Uterus (tissue), 4 donors: ENCODE measurements at places on chromosomes 13 and 19. TPM values are rescaled to one million over a fixed set of nuclear protein-coding genes. Genes with fewer than 3 reads are reported as not detected.

The MAP1S gene
- total RNA-seq = 22.0 TPM

The CYP2A7 gene
- total RNA-seq = not detected

The S1PR5 gene
- 2.6 TPM for total RNA-seq

The SH2D3A gene
- 1.0 TPM for total RNA-seq

The PLK5 gene
- not detected for total RNA-seq

The PDX1 gene
- not detected for total RNA-seq

The ACP7 gene
- 0.55 TPM for total RNA-seq

The DHRS12 gene
- 9.9 TPM for total RNA-seq

The SIGLECL1 gene
- not detected for total RNA-seq

The CDC42EP5 gene
- total RNA-seq = 5.9 TPM

The KLK3 gene
- total RNA-seq = not detected

The SULT2B1 gene
- total RNA-seq = not detected

The MPV17L2 gene
- 5.2 TPM for total RNA-seq

The RAB11B gene
- total RNA-seq = 63.9 TPM

The FUT6 gene
- not detected for total RNA-seq

The ZNF471 gene
- total RNA-seq = 5.6 TPM

The CCDC70 gene
- total RNA-seq = not detected

The CEBPG gene
- total RNA-seq = 32.8 TPM

The LGI4 gene
- total RNA-seq = 26.2 TPM

The RASA3 gene
- 15.9 TPM for total RNA-seq

The KLF1 gene
- total RNA-seq = not detected

The PSG2 gene
- total RNA-seq = not detected

The CCDC8 gene
- total RNA-seq = 42.6 TPM

The TINCR gene
- total RNA-seq = not detected

The SHISA7 gene
- not detected for total RNA-seq

The COX7A1 gene
- total RNA-seq = 235 TPM

The ZNF345 gene
- total RNA-seq = 5.9 TPM

The C19orf18 gene
- total RNA-seq = 2.7 TPM

The ANKLE1 gene
- not detected for total RNA-seq

The LRP3 gene
- 22.8 TPM for total RNA-seq

The GPR4 gene
- 0.62 TPM for total RNA-seq

The IGSF23 gene
- not detected for total RNA-seq

The BST2 gene
- 185 TPM for total RNA-seq

The ATP5F1D gene
- 10.3 TPM for total RNA-seq

The FCHO1 gene
- total RNA-seq = not detected

The KCNN4 gene
- 9.2 TPM for total RNA-seq

The CGB1 gene
- not detected for total RNA-seq

The CXCL17 gene
- not detected for total RNA-seq

The KCNK6 gene
- 7.7 TPM for total RNA-seq

The TYROBP gene
- total RNA-seq = 1.3 TPM

The CYP2A6 gene
- not detected for total RNA-seq

The NOTCH3 gene
- total RNA-seq = 9.4 TPM

The C1QTNF9 gene
- total RNA-seq = not detected

The CFAP97D2 gene
- not detected for total RNA-seq

The PEAK3 gene
- total RNA-seq = 0.26 TPM

The PROZ gene
- not detected for total RNA-seq

The VSIG10L gene
- total RNA-seq = 1.5 TPM

The RGS9BP gene
- total RNA-seq = 0.62 TPM

The KISS1R gene
- total RNA-seq = not detected

The GRAMD1A gene
- 62.6 TPM for total RNA-seq

The ZNF586 gene
- 42.0 TPM for total RNA-seq
